Activated CD4-positive, alpha-beta memory T cell treated with anti-CD3 and anti-CD28 coated beads, Interleukin-2, amount 10 ng/mL, durations not matched to agents 7 days and 5 days (primary cell): ENCODE measurements at places on chromosomes 4 and X. TPM values are rescaled to one million over a fixed set of nuclear protein-coding genes. Genes with fewer than 3 reads are reported as not detected.

DNA sequence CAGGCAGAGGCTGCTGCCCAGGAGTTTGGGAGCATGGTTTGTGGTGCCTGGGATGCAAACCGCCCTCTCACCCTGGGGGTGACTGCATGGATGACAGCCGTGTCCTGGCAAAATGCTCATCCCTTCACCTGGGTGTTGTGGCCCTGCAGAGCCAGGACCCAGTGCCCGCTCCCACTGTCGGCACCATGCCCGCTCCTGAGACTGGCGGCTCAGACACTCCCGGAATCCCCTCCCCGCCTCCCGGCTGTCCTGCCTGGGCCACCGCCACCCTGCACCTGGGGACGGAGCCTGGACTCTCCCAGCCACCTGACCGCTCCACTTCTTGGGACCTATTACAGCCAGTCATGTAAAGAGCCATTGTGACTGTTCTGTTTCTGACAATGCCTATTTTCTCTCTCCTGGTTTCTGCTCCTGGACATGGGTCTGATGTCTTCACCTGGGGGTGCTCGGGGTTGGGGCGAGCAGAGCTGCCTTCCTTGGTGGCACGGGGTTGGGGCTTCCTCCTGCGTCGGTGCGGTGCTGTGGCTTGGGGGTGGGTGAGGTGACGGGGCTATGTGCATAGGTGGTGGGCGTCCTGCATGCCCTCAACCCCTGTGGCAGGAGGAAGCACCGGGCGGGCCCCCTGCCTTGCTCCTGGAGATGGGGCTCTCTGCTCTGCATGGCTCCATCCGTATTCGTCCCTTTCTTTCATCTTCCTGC, 30.9 kb downstream of the LRPAP1 start:
- peaks cover 8% of the 10 kb centered on the region for H3K4me1 ChIP-seq
- no peak for DNase-seq
- no peak overlapping the region for H3K4me3 ChIP-seq
- H3K36me3 ChIP-seq: no peaks in the 10 kb centered on the region
- no peak overlapping the region for H3K27ac ChIP-seq
- no peaks in the 10 kb centered on the region for H3K27me3 ChIP-seq

DNA sequence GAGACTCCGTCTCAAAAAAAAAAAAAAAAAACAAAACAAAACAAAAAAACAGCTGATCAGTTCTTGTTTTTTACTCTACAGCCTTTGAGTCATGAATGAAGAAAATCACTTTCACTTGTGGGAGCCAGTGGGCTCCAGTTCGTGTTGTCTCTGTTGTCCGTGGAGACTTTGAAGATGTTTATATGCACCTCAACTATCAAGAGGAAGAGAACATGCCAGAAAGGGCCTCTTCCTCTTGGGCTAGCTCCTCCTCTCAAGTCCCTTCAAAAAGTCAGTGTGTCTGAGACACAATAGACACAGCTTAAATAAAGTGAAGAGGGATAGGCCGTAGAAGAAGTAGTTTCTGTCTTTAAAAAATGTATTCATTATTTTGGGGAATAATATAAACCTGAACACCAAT, 182.7 kb downstream of the KDR start:
- peak; percentile 25 for DNase-seq
- peak overlapping the region; percentile 54 for H3K27ac ChIP-seq
- no peaks in the 10 kb centered on the region for H3K36me3 ChIP-seq
- H3K27me3 ChIP-seq: no peaks in the 10 kb centered on the region

SSX2 gene
- total RNA-seq: not detected

SPINK2 gene
- total RNA-seq: 1.0 TPM

DNA sequence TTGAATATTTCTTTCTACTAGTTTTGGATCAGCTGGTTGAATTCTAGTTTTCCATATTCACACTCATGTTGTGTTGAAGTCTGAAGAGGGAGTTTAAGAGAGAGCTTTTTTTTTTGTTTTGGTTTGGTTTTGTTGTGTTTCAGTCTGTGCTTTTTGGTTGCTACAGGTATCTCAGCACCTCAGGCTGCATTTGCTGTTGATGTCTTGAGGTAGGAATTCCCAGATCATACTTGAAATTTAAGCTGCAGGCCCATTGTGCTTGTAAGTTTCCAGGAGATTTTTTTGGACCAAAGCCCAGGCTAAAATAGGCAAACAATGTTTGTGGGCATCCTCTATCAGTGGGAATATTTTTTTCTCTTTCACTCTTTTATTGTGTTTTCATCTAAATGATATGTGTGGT, 190.2 kb upstream of the AGA start:
- H3K4me3 ChIP-seq: no peak overlapping the region
- no peaks in the 10 kb centered on the region for H3K4me1 ChIP-seq
- no peaks in the 10 kb centered on the region for H3K36me3 ChIP-seq
- no peak overlapping the region for H3K27ac ChIP-seq
- no peaks in the 10 kb centered on the region for H3K27me3 ChIP-seq

CLIC2 gene
- total RNA-seq: 0.50 TPM

DNA sequence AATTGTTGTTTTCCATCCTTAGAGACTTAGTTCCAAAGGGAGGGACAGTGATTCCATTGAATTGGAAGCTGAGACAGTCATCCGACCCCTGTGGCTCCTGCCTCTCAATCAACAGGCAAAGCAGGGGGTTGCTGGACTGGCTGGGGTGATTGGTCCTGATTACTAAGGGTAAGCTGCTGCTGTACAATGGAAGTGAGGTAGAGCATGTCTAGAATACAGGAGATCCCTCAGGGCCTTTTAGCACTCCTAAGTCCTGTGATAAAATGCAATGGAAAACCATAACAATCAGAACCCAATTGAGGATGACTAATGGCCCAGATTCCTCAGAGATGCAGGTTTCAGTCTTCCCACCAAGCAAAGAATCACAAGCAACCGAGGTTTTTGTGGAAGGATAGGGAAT, 127.6 kb downstream of the AASDH start:
- peaks cover 5% of the 10 kb centered on the region for H3K36me3 ChIP-seq
- no peak overlapping the region for H3K27ac ChIP-seq
- peaks cover 11% of the 10 kb centered on the region for H3K4me1 ChIP-seq
- DNase-seq: no peak
- peaks cover 11% of the 10 kb centered on the region for H3K27me3 ChIP-seq
- no peak overlapping the region for H3K4me3 ChIP-seq

MBNL3 gene
- 24.9 TPM for total RNA-seq

FAM9C gene
- not detected for total RNA-seq

- no peaks in the 10 kb centered on the region for H3K27me3 ChIP-seq
- no peak overlapping the region for H3K27ac ChIP-seq
- no peak for DNase-seq
- no peaks in the 10 kb centered on the region for H3K4me1 ChIP-seq
- H3K4me3 ChIP-seq: no peak overlapping the region
Measured at GRCh38 chr4:136369073-136369472, 1163.2 kb downstream of the PCDH18 start.

DNA sequence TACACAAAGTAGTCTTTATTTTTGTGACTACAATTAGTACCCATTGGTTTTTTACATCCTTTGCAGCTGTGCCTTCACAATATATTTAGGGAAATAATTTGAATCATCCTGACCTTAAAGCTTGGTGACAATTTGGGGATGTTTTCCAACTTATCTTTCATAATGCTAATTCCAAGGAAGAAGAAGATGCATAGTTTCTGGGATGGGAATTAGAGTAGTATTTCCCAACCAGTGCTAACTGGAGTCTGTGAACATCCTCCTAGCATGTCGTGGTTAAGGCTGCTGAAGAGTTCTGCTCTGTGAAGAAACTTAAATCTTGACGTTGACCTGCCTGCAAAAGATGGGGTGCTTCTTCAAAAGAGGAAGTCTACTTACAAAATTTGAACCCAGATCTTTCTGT, 173.5 kb downstream of the ANK2 start:
- H3K27ac ChIP-seq: no peak overlapping the region
- no peak for DNase-seq
- peaks cover 3% of the 10 kb centered on the region for H3K27me3 ChIP-seq
- no peak overlapping the region for H3K4me3 ChIP-seq
- H3K36me3 ChIP-seq: no peaks in the 10 kb centered on the region

- no peak for DNase-seq
- H3K27ac ChIP-seq: no peak overlapping the region
- H3K27me3 ChIP-seq: no peaks in the 10 kb centered on the region
- no peaks in the 10 kb centered on the region for H3K36me3 ChIP-seq
Measured at GRCh38 chr4:160505724-160506123, 1402.8 kb downstream of the RAPGEF2 start.

REELD1 gene
- total RNA-seq: not detected

DNA sequence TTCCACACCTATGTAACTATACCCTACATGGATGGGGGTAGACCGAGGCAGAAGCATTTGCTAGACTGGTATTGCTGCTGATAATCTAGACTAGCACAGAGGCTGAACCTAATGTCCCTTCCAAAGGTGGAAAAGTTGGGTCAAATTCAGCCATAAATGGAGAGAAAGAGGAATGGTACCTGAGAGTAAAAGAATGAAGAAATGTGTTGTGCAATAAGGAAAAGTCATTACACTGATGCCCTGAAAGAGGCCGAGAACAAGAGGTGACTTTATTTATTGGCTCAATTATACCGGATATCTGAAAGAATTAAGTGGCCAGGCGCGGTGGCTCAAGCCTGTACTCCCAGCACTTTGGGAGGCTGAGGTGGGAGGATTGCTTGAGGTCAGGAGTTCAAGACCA, 52.1 kb downstream of the ZNF41 start:
- no peak overlapping the region for H3K27ac ChIP-seq
- no peak overlapping the region for H3K4me3 ChIP-seq
- no peaks in the 10 kb centered on the region for H3K36me3 ChIP-seq
- no peaks in the 10 kb centered on the region for H3K4me1 ChIP-seq
- no peak for DNase-seq
- H3K27me3 ChIP-seq: no peaks in the 10 kb centered on the region

DNA sequence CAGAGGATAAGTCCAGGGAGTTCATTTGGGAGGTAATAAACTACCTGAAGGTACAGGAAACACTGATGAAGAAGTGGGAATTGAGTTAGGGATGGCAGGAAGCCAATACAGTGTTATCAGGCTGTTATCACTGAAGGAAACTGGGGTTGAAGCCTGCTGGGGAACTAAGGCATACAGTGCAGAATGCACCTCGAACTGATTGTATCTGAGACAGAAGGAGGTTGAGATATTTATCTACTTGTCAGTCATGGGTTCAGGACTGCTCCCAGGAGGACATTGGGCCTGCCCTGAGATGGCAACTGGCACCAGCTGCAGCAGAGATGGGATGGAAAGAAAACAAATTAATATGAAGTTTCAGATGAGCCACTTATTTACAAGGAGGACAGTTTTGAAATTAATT, 35.5 kb upstream of the CD38 start:
- DNase-seq: no peak
- no peaks in the 10 kb centered on the region for H3K27me3 ChIP-seq
- H3K4me3 ChIP-seq: no peak overlapping the region
- no peak overlapping the region for H3K27ac ChIP-seq
- H3K36me3 ChIP-seq: peaks cover 49% of the 10 kb centered on the region
- H3K4me1 ChIP-seq: peaks cover 36% of the 10 kb centered on the region

- H3K27ac ChIP-seq: no peak overlapping the region
- no peak overlapping the region for H3K4me3 ChIP-seq
- H3K36me3 ChIP-seq: no peaks in the 10 kb centered on the region
- peaks cover 3% of the 10 kb centered on the region for H3K4me1 ChIP-seq
Measured at GRCh38 chrX:38682095-38682494, 119.2 kb upstream of the MID1IP1 start.

GRCh38 chr4:8164194-8164565, 5.6 kb upstream of the ABLIM2 start:
- H3K4me1 ChIP-seq: peaks cover 3% of the 10 kb centered on the region
- H3K27me3 ChIP-seq: peaks cover 1% of the 10 kb centered on the region
- H3K4me3 ChIP-seq: no peak overlapping the region
- no peak for DNase-seq
- H3K36me3 ChIP-seq: peaks cover 2% of the 10 kb centered on the region

DNA sequence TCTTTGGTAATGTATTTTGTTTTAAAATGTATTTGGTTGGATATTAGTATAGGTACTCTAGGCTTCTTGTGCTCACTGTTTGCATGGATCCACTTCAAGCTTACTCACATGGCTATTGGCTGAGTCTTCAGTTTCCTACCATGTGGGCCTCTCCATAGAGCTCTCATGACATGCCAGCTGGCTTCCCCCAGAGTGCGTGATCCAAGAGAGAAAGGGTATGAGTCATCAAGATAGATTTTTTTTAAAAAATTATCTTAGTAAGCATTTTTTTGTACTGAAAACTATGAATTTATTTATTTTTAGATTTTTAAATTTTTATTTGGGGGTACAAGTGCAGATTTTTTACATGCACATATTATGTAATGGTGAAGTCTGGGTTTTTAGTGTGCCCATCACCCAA, 219.1 kb upstream of the AMOT start:
- H3K36me3 ChIP-seq: no peaks in the 10 kb centered on the region
- H3K27me3 ChIP-seq: no peaks in the 10 kb centered on the region
- no peak for DNase-seq

DNA sequence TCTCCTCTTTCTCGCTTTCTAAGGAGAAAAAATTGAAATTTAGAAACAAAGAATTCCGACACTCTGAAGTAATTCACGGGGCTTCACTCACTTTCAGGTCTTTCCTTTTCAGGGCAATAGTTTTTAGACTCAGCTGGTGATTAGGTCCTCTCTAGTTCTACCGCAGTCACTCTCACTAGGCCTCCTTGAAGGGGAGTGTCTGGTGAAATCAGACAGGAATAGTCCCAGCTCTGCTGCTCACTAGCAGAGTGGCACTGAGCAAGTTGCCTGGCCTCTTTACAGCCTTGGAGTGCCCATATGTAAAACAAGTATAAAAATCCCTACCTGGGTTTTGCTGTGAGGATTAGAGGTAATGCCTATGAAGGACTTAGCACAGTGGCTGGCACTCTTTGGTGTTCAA, 64.1 kb downstream of the NEUROG2 start:
- H3K36me3 ChIP-seq: no peaks in the 10 kb centered on the region
- DNase-seq: no peak
- H3K4me1 ChIP-seq: no peaks in the 10 kb centered on the region
- no peaks in the 10 kb centered on the region for H3K27me3 ChIP-seq
- H3K4me3 ChIP-seq: no peak overlapping the region

- H3K27me3 ChIP-seq: no peaks in the 10 kb centered on the region
- no peak overlapping the region for H3K27ac ChIP-seq
- DNase-seq: no peak
- no peak overlapping the region for H3K4me3 ChIP-seq
Measured at GRCh38 chr4:39205000-39205399, 22.7 kb downstream of the WDR19 start.

SLC9B2 gene
- total RNA-seq: 18.3 TPM

DNA sequence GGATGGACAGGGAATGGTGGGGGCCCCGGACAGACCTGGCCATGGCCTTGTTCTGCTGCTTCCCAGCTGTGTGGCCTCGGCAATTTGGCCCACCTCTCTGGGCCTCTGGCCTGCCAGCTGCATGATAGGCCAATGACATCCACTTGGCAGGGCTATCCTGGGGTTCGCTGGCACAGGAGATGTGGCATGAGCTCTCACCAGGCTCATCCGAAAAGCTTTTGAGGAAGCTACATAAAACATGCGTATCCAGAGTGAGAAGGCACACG, 18.1 kb downstream of the SH3TC1 start:
- H3K36me3 ChIP-seq: no peaks in the 10 kb centered on the region
- peaks cover 15% of the 10 kb centered on the region for H3K4me1 ChIP-seq
- no peaks in the 10 kb centered on the region for H3K27me3 ChIP-seq
- no peak overlapping the region for H3K4me3 ChIP-seq

GRCh38 chr4:128690011-128690410, 119.5 kb upstream of the JADE1 start:
- H3K4me3 ChIP-seq: no peak overlapping the region
- DNase-seq: no peak
- no peak overlapping the region for H3K27ac ChIP-seq
